ENCODE measurements at places on chromosomes 16 and 17.

DNA sequence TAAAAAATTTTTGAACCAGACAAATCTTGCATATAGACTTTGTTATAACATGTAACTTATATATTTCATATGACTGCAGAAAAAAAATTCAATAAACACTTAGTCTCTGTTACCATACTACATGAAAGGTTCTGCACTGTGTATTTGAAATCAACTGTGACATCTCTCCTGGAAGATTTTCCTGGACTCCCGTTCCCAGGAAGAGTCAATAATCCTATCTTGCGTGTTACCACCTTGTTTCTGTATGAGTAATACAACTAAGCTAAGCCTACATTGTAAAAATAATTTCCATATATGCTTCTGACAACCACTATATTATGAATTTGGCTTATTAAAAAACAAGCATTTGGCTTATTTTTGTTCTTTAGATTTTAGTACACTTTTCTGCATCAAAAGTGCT, 665.6 kb upstream of the SOX9 start:
- no peak for DNase-seq

DNA sequence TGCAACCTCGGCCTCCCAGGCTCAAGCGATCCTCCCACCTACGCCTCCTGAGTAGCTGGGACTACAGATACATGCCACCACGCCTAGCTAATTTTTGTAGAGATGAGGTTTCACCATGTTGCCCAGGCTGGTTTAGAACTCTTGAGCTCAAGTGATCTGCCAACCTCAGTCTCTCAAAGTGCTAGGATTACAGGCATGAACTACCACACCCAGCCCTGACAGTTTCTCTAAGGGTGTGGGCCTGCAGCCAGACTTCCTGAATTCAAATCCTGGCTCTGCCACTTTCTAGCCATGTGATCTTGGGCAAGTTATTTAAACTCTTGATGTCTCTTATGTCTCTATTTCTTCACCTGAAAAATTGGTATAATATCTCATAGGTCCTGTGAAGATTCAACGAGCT, 5.6 kb downstream of the CUEDC1 start:
- DNase-seq, result no peak

DNA sequence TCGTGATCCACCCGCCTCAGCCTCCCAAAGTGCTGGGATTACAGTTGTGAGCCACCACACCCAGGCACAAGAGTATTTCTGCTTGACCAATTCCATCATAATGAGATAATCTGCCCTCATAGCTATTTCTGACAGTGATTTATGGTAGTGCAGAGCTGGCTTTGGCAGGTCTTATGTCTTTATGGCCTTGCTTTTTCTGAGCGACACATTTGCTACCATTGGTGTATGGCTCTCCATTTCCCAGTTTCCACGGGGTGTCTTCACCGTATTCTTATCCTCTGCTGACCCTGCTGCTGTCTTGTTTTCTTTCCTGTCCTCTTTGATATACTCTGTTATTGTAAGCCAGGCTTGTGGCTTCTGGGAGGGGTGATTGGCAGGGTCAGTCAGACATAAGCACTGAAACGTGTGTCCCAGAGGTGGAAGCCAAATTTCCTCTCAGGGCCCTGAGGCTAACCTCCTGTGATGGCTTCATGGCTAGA, 161.1 kb upstream of the TBX2 start:
- no peak for DNase-seq

GRCh38 chr16:68242926-68243858, 2.0 kb upstream of the PLA2G15 start:
- DNase-seq, result no peak

DNA sequence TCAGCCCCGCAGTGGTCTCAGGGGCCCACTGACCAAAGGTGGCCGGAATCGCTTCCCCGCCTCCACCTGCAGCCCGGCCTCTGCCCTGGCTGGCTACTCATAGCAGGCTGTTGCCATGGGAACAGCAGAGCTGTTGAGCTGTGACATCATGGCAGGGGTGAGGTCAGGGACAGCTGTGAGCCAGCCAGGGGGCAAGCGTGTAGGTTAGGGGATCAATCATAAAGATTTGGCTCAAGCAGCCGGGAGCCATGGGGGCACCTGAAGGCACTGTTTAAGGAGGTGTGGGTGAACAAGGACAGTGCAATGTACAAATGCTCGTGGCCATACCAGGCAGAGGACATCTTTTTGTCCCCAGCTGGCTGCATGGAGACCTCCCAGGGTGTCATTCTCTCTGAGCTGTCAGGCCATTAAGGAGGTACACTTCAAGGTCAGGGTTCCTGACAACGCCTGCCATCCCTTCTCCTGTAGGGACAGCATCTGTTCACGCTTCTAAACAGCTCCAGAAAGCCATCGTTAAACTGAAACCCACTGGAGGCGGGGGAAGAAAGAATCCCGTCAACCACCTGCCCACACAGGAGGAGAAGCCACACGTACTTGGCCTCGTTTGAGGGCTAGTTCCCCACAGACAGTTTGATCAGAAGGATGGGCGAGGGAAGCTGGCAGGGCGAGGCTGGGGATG, at the start of gene CEP295NL:
Gene CEP295NL (minus strand): TSS at position 101 of the 679 bp plus-strand sequence. CDS start 1,373 bp downstream, outside the sequence.
- DNase-seq, result no peak

DNA sequence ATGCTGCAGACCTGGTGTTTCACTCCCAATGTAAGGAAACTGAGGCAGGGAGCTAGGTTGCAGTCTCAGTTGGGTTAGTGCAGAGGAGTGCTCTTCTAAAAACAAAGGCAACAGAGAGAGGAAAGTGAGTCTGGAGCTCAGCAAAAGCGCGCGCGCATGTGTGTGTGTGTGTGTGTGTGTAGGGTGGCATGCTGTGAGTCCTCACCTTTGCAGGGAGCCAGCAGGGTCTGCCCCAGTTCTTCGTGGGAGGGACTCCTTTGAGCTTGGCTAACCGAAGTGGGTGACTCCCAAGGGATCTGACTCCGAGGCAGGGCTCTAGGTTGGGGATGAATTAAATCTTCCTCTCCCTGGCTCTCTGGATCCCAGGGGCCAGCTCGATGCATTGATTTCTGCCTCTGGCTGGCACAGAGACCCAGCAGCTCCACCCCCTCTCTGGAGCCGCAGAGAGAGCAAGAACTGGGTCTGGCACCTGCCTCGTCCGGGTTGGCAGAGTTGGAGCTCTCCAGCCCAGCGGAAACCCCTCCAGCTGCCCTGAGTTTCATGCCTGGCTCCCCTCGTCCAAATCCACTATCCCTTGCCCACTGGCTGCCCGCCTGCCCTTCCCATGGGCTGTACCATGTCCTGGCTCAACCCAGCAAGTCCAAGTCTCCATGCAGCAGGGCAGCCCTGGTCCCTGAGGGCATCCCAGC, 1.3 kb upstream of the BTBD17 start:
- DNase-seq, result no peak

Measured in activated gamma-delta T cell treated with Interleukin-2 at 50 U/mL for 16 hours (primary cell).